ENCODE measurements at places on chromosomes 4 and X.
A peak's percentile ranks its signal among the peaks of the same experiment; 100 is the strongest.

- no peak for DNase-seq
Observed at GRCh38 chr4:174201871-174202270, 81.6 kb downstream of the FBXO8 start.

DNA sequence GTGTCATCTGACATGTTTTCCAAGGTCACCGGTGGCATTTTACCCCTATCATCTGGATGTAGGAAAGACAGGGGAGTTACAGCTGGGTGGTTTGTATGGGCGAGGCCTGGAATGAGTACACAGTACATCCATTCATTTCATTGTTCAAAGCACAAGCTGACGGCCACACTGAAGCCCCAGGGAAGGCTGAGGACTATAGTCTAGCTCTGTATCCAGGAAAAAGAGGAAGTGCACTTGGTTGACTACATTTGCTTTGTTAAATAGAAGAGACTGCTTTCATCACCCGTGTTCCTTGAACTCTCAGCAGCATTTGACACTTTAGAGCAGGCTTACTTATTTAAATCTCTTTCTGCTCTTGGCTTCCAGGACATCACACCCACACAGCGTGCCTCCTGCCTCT is 1041.0 kb upstream of the TENM3 start:
- DNase-seq = no peak

- peak; percentile 20 for DNase-seq
Observed at GRCh38 chrX:102517326-102517725, 787 bp upstream of the TMSB15A start.

GRCh38 chrX:136819031-136819703 is 38.4 kb upstream of the ARHGEF6 start:
- no peak for DNase-seq

DNA sequence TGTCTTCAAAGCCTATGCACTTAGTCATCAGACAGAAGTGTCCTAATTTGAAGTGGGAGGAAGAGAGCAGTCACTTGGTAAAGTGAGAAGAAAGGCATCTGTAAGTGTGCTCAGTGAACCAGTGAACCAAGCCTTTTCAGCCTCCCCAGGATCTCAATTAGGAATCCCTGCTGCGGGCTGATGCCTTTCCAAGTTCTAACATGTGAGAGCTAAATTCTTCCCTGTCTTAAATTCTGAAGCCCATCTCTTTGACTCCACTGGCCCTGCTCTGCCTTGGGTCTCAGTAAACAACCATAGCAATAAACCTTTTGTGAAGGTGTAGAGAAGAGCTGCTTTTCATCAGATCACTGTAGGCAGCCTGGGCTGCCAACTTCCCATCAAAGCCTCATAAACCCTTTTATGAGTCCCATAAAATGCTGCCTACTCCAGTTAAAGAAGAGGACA is 701.2 kb upstream of the LCORL start:
- no peak for DNase-seq

GRCh38 chr4:88451205-88451604 is 5.7 kb upstream of the HERC5 start:
- no peak for DNase-seq

- DNase-seq = no peak
Observed at GRCh38 chr4:184099000-184099399, 118.7 kb downstream of the ENPP6 start.

GRCh38 chr4:8279321-8280157 is 10.0 kb downstream of the HTRA3 start:
- no peak for DNase-seq

DNA sequence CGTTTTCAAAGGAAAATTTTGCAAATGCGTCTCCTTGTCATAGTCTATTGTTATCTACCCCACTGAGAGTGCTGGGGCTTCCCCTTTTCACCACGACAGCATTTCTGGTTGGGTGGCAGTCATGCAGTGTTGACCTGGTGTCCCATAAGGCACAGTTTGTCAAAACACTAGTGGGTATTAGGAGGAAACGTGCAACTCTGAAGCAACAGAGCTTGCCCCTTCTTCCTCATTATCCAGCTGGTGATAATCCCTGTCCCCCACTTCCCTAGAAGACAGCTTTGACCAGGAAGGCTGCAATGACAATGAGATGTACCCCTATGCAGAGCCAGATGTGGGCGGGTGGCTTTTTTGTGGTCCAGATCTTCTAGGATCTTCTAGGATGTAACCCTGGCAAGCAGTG is 1.8 kb downstream of the TBC1D1 start:
- DNase-seq = no peak

- no peak for DNase-seq
Observed at GRCh38 chr4:81884986-81885385, 413.3 kb upstream of the RASGEF1B start.

- no peak for DNase-seq
Observed at GRCh38 chr4:55610381-55610780, 18.3 kb upstream of the PDCL2 start.

DNA sequence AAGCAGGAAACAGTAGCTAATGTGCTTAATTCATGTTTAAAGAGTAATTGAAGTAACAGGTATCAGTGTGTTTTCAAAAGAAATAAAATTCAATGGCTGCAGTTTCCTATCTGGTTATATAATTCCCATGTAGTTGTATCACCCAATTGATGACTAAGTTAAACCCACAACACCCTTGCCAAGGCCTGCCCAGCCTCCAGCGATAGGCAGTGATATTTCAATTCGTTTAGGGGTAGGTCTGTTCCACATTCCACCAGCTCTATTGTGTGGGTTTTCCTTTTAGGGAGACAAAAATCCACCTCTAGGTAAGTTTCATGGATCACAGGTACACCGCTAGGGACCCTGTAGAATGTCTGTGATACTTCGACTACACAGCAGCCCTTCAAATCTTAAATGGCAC is 24.7 kb upstream of the MXRA5 start:
- DNase-seq = no peak

DNA sequence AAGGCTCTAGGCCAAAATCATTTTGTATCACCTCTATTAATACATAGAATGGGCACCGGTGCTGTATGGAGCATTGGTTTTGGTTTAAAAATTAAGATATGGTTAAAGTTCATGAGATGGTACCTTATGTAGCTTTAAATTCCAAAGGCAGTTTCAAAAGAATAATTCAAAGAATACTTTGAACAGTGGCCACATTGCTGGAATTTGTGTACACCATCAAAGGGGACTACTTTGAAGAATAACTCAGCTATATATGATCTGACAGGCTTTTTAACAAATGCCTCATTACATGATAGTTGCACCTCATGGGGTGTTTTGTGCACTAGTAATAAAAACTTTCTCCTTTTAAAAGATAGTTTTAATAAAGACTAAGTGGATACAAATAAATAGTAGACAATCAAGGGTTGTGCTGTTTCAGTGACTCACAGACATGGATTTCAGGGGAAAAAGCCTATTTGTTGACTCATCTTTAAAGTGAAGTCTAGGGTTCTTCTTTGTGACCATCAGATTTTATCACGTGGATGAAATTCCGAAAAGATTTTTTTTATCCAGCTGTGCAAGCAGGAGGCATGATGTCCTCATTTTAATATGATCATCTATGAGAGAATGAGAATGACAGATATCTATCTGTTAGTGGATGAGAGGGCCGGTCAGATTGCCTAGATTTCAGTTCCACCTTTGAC is 12.8 kb downstream of the MTM1 start:
- DNase-seq = no peak

DNA sequence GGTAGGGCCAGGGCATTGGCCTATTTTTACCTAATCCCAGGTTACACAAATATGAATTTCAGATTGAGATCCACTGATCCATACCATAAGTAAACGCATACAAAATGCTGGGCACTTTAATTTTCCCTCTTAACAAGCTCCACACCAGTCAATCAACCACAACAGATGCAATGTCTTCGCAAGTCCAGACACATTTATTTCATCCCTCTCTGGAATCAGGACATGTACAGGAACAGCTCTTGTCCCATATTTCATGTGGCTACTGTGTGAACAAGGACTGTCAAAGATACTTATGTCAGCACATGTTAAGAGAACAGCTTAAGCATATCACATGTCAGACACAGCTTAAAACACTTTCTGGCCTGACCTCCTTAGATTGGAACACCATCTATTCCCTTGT is 145.9 kb downstream of the PPP3CA start:
- no peak for DNase-seq

DNA sequence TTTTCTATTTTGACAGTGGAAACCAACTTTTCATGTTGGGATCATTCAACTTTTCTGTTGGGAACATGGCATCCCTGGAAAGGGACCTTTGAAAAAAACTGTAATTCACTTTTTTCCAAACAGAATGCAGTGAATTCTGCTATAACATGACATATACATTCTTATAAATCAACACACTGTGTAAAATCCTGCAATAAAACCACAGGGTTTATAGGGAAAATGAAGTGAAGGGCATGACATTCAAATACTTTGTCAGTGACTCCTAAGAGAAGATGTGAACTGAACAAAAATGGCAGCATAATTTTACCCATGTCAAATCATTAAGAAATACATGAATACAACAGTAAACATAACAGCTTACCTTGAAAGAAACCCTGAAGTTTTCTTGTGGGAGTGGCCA is 264.5 kb upstream of the ANKRD50 start:
- no peak for DNase-seq

DNA sequence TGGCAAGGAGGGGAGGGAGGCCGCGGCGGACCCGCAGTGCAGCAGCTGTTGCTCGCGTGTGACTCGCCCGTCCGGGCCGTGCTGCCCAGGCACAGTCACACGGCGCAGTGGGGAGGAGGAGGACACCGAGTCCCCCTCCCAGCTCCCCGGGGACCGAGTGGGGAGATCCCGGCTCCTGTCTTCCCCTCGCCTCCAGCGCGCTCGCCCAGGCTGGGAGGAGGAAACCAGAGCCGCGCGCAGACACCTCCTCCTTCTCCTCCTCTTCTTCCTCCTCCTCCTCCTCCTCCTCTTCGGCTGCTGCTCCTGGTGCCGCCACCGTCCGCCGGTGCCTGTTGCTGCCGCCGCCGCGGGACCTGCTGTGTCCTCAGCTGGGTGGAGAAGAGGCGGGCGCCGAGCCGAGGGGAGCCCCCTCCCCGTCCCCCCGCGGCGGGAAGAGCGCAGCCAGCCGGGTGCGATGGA is at the start of gene TBC1D1:
TBC1D1 (plus strand) TSS at position 284 of the 459 bp plus-strand sequence. CDS start 11,012 bp downstream, outside the sequence.
- no peak for DNase-seq

DNA sequence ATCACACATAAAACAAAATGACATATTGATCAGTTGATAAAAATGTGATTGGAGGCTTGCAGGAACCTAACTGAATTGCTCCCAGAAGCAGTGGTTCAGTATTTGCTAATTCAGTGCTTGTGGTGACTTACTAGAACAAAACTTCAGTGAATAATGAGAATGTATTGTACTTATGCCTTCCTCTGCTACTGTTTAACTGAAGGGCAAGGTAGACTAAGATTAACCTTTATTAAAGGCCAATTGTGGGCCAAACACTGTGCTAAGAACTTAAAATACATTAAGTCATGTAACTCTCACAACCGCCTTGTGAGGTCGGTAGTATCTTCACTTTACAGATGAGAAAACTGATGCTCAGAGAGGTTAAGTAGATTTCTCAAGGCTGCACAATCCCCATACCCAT is 14.9 kb downstream of the IGFBP7 start:
- DNase-seq = no peak

GRCh38 chr4:89212666-89213381 is 94.8 kb downstream of the GPRIN3 start:
- no peak for DNase-seq

GRCh38 chrX:68060506-68061205 is 372.6 kb downstream of the OPHN1 start:
- no peak for DNase-seq

DNA sequence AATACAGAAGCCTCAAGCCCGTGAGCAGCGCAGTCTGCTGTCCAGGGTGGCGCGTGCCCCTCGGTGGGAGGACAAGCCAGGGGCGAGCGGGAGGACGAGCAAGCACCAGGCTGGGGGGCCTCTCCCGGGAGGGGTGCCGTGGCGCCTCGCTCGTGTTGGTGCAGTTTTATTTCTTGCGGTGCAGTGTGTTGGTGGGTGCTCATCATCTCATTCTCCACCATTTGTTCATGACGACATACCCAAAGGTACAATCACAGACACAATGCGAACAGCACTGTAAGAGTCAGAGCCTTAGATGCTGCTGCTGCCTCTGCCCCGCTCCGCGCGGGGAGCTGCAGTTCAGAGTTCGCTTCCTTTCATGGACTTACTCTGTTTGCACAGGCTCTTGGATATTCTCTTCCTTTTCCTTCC is 30.3 kb downstream of the RGS12 start:
- no peak for DNase-seq

- no peak for DNase-seq
Observed at GRCh38 chr4:177008836-177009501, 216.2 kb upstream of the VEGFC start.

DNA sequence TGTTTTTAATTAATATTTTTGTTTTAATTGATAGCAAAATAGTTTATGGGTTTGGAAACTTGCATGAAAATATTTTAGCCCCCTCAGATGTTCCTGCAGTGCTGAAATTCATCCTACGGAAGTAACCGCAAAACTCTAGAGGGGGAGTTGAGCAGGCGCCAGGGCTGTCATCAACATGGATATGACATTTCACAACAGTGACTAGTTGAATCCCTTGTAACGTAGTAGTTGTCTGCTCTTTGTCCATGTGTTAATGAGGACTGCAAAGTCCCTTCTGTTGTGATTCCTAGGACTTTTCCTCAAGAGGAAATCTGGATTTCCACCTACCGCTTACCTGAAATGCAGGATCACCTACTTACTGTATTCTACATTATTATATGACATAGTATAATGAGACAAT is 40.4 kb downstream of the MAP7D3 start:
- no peak for DNase-seq

DNA sequence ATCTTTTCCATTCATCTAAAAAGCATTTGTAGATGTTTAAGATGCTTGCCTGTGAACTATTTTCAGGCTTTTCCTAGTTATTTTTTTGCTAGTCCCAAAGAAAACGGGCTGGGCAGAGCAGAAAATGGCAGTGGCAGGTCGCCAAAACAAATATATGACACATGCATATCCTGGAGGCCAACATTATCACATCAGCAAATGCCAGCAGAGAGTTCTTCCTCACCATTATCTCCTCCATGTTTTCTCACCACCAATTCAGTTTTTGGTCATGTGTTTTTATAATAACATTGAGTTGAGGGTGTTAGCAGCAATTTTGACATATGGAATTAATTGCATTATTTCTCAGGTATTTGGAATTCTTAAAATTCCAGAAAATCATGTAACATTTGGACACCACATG is 97.9 kb upstream of the EOLA2 start:
- DNase-seq = no peak

DNA sequence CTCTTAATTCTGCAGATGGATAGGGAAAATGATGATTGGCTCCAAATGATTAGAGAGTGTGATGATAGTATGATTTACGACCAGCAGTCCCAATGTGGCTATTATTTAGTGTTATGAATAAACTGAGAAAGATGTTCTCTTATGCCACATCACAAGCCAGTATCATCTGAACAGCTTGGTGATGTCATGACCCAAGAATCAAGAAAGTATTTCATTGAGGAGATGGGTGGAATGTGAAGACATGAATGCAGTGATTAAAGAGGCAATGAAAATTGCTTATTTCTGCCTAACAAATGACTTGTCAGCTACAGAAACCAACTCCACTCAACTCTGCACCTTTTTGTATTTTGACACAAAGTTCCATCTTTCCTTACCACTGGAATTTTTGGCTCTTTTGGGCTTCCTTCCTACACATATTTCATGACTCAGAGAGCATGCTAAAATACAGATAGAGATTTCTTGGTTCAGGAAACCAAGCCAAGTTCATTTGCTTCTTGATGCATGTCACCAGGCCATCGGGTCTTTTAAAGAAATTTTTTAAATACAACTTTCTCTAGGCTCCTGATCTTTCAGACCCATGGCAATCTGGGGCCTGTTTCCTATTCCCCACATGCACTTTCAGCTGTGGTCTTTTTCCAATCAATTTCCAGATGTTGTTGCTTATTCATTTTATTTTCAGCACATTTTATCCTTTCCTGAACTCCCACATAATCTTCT is 174.2 kb downstream of the HHIP start:
- DNase-seq = no peak
